ENCODE measurements at places on chromosomes 2 and 18.

DNA sequence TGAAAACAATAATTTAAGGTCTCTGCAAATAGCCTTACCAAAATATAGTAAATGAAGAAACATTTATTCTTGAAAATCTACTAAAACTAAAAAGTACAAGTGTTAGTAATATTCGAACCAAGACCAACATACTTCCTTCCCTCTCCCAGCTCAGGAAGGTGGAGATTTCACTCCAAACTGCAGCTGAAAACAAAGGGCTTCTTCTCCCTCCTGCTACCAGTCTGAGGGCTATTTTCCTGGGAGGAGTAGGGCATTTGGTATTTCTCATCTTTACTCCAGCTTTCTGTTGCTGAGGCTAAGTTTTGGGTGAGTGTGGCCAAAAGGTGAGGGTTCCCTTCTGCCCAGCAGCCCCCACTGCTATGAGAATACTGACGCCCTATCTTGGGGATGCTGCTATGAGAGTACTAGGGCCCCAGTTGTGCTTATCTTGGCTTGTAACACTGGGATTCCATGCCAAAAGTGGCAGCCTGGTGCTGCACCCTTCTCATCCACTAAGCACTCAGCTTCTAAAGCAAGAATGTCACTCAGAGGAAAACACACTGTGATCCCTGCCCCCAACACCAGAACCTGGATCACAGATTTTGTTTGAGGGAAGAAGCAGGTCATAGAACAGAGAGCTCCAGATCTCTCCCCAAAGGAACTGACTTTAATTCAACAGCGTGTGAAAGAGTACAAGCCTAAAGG lies 130.7 kb upstream of the KLF7 start:
- DNase-seq = no peak

DNA sequence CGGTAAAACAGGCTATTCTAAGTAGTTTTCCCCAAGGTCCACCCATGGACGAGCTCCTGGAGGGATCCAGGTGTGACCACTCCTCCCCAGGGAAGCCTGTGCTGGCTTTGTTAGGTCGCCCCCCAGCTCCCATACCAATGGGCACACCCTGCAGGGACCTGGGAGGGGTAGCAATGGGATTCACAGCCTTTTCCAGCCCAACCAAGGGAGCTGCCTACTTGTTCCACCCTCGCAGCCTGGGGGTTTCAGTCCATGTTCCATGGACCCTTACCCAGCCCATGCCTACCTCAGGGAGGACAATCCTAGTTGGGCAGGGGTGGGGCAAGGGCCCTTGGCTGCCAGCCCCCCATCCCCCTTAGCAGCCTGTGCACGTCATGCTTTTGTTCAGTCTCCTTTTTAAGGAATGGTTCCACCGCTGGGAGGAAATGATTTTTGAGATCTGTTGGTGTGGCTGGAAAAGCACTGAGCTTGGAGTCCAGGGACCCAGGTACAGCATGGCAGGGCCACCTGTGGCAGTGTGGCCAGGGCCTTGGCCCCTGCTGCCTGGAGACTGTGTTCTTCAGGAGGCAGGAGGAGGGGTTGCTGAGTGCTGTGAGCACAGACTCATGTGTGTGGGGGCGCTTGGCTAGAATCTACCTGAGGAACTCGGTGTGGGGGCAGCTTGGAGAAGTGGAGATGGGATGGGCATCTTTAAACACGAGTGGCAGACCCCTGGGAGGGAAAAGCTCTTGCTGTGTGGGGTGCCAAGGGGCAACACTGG lies 166.8 kb downstream of the TWIST2 start:
- no peak for DNase-seq

GRCh38 chr18:74896390-74896991 lies 298.8 kb downstream of the ZNF407 start:
- DNase-seq = no peak

DNA sequence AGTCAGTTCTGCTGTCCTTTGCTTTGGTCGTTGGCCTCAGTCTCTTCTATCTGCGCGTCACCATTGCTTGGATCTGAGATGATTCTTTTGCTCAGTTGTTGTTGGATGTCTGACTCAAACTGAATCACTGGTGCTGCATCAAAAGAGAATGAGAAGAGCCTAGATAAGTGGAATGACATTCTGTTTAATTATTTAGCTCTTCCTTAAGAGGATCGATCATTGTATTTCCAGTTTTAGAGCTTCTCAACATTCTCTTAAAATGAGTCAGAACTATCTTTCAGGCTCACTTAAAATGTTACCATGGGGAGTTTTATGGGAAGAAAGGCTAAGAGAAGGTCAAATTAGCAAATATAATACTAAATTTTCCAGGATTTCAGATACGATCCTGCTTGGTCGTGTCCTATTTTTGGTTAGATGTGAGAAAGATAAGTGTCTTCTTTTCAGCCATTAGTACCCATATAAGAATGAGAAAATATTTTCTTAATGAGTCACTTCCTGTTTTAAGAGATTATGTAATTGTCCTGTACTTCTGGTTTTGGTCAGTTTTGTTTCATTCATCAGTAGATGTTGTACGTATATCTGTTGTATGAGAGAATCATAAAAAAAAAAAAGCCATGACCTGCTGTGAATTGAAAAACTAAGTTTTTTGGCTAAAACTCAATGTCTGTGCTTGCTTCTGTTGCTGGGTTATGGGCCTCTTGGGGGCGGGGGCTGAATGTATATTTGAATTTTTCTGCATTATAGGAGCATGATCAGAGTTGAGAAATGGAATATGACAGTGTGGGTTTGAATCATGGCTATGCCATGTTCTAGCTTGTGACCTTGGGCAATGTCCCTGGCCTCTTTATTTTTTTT lies 31.6 kb upstream of the CASP10 start:
- DNase-seq = no peak

- no peak for DNase-seq
These were observed 293.6 kb downstream of the STK39 start for GRCh38 chr2:167953776-167954175.

DNA sequence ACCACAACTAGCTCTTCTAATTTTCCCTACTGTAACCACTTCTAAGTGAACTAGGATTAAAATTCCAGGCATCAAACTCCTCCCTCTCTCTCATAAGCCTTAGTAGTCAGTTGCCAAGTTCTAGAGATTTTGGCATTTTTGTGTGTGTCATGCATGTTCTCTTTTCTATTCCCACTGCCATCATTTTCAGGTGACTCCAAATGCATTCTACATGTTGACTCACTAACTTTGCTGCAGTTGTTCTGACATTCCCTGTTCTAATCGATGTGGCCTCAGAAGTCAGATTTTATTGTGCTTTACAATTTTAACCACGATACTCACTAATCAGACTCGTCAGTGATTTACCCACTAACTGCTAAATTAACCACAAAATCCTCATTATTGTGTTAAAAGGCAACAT lies 13.3 kb downstream of the DSC1 start:
- DNase-seq = no peak

GRCh38 chr2:226362980-226363379 lies 436.6 kb downstream of the IRS1 start:
- no peak for DNase-seq

DNA sequence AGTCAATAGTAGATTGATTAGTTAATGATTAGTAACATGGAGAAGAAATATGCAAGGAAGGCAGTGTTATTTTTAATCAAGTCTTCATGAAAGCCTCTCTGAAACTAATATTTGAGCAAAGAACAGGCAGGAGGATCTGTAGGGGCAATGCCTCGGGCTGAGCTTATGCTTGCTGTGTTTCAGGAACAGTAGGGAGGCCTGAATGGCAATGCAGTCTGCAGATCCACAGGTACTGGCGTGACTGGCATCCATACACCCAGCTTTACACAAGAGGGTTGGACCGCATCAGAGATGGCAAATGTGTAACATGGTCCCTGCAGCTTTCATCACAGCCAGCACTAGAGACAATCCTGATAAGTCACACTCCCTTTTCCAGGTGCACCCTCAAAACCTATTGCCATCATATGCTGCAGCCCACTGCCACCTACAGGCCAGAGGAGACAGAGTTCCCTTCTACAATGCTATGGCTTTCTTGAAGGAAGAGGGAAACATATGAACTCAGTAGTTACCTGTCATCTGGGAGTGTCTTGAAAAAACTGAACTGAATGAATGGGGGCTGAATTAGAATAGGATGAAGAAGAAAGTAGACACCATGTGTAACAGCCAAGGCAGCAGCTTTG lies 582.4 kb upstream of the RAB6C start:
- DNase-seq = no peak

- no peak for DNase-seq
These were observed 10.9 kb upstream of the FZD7 start for GRCh38 chr2:202022755-202023154.

DNA sequence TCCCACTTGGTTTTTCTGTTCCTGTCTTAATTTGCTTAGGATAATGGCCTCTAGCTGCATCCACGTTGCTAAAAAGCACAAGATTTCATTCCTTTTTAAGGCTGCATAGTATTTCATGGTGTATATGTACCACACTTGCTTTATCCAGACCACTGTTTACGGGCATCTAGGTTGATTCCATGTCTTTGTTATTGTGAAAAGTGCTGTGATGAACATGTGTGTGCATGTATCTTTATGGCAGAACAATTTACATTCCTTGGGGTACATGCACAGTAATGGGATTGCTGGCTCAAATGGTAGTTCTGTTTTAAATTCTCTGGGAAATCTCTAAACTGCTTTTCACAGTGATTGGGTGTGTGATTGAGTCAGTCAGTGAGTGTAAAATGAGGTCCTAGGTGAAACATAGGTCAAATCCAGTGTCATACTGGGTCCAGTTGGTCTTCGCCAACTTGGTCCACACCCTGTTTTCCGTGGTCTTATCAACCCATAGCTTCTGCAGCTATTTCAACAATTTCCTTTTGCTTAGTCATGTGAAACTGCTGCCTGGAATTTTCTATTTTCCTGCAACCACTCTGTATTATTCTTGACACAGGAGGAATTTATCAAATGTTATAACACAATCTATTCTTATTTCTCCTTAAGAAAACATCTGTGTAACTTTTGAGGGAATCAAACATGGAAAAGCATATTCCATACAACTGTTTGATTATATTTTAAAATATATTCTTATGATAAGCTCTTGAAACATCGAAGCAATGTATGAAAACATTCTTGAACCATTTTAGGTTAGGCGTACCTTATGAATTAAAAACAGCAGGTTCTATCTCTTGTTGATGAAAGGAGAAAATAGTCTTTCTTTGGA lies 82.9 kb downstream of the ADCYAP1 start:
- DNase-seq = no peak

DNA sequence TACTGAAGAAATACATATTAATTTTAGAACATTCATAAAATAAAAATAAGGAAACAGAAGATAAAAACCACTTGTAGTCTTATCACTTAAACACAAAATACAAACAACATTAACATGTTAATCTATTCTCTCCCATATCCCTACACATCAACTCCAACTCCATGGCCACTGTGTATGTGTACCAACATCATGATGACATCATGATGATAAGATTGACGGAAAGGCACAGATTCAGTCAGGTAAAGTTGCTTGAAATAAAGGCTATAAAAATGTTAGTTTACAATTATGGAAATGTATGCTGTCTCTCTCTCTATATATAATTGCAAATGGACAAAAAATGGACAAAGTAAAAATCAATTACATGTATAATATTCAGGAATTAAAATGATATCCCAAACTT lies 388.5 kb upstream of the UBE2E3 start:
- no peak for DNase-seq

DNA sequence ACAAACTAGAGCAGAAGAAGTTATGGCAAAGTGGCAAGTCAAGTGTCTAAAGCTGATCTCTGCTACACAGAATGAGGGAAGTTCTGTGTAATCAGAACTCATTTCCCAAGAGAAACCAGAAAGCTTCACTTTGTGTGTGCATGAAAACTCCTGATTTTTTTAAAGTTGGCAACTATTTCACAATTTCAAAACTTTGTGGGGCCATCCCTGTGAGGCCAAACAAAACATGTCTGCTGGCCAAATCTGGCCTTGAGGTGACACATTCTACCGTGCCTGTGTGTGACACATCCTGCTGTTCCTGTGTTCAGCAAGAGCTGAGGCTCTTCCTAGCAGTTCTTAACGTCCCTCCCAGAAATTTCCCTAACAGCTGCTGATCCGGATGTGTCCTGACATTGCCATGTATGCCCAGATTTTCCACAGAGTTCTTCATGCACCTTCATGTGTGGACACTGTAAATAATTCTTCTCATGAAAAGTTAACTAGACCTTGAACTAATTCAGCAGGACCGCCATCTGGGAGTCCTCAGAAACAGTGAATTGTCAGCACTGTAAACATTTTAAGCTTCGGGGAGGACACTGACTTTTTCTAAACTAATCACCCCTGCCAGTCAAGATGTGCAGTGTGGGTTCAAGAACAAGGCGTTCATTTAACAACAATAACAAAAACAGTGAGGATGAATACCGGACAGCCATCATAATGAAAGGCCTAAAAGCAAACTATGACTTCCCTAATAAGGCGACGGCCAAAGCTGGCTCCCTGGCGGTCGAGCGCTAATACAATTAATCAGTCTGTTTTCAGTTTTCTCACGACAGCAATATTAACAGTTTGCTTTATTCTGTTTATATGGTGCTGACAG lies 99.0 kb downstream of the PLEKHM3 start:
- DNase-seq = no peak

DNA sequence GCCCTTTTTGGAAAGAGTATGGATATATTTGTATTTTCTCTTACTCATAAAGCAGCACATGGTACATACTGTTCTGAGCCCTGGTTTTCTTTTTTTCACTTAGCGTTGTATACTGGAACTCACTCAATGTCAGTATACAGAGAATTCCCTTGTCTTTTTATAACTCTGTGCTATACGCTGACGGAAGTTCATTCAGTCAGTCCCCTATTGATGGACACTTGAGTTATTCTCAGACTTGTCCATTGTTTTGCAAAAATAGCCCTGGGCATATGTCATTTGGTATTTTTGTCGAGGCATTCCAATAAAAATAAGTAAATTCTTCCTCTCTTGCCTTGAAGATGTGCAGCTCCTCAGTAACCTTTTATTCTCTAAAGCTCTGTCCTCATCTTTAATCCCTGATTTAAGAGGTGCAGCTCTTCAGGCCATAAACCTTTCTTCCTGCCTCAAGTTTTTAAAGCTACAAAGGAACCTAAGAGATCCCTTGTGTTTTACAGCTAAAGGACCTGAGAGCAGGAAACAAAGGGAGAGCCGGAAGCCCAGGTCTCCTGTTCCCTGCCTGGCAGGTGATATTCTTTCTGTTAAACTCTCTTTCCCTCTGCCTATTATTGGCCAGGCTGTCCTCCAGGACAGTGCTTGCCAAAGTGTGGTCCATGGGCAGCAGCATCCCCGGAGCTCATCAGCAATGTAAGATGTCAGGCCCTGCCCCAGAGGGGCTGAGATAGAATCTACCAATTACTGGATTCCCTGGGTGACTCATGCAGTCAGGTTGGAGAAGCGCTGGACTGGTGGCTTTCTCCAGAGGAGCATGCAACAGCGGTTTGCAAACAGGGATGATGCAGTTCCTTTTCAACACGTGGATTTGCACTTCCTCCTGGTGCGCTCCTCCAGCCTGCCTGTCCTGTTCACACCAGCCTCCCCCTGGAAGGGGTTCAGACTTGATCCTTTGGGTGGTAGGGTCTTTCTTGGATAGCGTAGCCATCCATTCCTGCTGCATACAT lies 158.0 kb downstream of the NEDD4L start:
- no peak for DNase-seq

- DNase-seq = no peak
These were observed 36.5 kb upstream of the DARS1 start for GRCh38 chr2:136021976-136022375.

GRCh38 chr2:176675271-176675949 lies 406.2 kb downstream of the MTX2 start:
- DNase-seq = no peak
